ENCODE measurements at places on chromosomes 2 and 18.

- no peak for DNase-seq
Observed at GRCh38 chr2:28950941-28951630, 30.0 kb upstream of the TOGARAM2 start.

GRCh38 chr2:144239306-144239705 lies 280.6 kb downstream of the ZEB2 start:
- DNase-seq = no peak

DNA sequence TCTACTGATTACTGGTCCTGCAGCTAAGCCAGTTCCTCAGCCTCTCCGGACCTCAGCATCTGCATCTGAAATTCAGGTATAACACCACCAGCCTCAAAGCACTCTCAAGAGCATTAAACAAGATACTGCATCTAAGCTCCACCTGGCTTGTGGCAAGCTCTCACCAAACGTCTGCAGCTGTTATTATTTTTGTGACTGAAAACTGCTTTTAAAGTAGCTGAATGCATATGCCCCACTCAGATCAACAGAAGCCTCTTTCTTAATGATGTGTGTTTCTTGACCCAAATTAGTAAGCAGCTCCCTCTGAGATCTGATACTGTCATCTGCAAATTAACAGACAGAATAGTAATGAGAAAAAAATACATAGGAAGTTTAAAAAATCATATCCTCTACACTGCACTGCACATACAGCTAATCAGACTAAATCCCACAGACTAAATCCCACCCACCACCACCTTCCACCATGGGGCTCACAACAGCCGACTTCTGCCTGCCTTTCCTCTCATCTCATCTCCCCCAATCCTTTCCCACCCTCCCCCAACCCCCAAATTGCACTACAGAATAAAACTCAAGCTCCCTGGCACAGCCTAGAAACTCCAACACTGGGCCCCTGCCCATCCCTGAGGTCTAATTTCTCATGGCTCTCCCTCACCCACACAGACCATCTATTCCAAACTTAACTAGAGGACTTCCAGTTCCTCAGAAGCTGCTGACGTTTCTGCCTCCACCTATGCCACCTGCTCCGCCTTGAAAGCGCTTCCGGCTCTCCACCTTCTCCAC lies 52.9 kb downstream of the TMEM163 start:
- no peak for DNase-seq

DNA sequence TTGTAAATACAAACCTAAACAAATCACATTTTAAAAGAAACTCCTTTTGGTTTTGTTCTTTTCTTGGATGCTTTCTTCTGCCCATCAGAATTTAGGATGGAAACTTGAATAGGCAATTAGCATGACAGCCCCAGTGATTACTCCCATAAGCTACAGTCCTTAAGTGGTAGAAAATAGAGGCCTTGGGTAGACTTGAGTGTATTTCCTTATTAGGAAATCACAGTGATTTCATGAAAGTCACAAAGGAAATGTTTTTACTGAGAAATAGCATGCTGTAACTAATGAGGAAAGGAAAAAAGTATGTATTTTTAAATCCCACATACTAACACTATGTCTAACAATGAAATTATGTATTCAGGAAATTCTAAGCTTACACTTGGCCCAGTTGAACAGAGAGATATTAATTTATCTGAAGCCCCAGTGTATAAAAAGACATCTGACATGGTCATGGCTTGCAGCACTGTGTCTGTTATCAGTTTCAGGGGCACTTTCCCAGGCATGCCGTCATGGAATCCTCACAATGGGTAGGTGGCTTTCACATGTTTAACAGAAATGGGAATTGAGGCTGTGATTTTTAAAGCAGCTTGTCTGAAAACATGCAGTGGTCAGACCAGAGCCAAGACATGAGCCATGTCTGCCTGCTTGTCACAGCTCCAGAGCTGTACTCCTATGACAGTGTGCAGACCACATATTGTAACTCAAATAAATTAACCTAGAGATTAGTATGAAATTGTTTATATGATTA lies 79.7 kb upstream of the TRIB2 start:
- DNase-seq = no peak

DNA sequence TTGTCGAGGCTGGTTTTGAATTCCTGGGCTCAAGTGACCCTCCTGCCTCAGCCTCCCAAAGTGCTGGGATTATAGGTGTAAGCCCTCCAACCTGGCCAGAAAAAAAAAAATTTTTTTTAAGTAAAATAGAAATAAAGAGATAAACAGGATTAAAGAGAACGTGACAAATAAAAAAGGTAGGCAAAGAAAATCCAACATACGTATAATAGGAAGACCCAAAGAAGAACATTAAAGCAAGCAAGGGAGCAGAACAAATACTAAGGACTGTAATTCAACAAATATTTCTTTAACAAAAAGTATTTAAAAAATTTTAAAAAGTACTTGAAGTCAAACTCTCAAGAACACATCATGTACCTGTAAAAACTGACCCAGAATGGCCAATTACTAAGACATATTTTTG lies 56.4 kb downstream of the PTPN2 start:
- no peak for DNase-seq

- no peak for DNase-seq
Observed at GRCh38 chr2:202178346-202178958, 59.9 kb downstream of the SUMO1 start.

DNA sequence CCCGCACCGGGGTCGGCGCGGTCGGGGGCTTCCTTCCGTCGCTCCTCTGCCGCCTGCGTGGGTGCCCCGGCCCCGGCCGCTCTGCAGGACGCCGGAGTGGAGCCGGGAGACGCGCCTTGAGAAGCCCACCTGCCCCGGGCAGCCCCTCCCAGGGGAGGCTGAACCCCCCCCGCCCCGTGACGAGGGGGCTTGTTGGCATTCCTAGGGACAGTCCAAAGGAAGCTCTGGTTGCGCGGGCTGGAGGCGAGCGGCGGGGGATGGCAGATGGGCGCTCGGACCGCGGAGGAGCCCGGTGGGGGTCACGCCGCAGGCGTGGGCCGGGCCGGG lies 133.5 kb upstream of the MGAT5 start:
- DNase-seq = no peak

- no peak for DNase-seq
Observed at GRCh38 chr2:239261356-239261755, 139.5 kb downstream of the HDAC4 start.

- DNase-seq = no peak
Observed at GRCh38 chr18:3294435-3295080, 32.6 kb downstream of the MYL12B start.

DNA sequence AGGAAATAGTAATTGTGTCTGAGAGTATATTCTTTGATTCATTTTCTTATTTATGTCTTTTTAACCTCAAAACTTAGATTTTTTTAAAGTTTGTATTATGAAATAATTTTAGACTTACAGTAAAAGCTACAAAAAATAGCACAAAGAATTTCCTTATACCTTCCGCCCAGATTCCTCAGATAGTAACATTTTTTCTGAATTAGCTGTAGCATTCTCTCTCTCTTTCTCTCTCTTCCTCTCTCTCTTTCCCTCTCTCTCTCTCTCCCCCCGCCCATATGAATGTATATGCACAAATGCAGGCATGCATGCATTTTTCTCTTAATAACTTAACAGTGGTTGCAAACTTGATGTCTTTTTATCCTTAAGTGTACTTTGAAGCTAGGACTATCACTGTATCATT lies 361.1 kb upstream of the NRP2 start:
- DNase-seq = no peak

GRCh38 chr2:22904126-22904684 lies 480.8 kb upstream of the KLHL29 start:
- DNase-seq = no peak

DNA sequence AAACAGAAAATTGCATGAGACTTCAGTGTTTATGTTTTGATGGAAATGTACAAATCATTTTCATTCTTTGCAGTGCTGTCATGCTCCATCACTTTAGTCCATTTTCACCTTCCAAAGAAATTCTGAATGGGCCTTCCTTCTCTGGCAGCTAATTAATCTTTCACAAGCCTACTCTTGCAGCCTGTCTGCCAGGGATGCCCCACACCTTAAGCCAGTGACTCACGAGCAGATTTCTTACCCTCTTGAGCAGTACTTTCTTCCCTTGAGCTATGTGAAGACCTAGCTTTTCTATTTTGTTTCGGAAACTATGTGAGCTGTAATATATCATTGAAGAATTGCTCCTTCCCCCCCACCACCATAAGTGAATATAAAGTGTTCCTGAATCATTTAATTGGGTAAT lies 404.3 kb upstream of the VWC2L start:
- no peak for DNase-seq

DNA sequence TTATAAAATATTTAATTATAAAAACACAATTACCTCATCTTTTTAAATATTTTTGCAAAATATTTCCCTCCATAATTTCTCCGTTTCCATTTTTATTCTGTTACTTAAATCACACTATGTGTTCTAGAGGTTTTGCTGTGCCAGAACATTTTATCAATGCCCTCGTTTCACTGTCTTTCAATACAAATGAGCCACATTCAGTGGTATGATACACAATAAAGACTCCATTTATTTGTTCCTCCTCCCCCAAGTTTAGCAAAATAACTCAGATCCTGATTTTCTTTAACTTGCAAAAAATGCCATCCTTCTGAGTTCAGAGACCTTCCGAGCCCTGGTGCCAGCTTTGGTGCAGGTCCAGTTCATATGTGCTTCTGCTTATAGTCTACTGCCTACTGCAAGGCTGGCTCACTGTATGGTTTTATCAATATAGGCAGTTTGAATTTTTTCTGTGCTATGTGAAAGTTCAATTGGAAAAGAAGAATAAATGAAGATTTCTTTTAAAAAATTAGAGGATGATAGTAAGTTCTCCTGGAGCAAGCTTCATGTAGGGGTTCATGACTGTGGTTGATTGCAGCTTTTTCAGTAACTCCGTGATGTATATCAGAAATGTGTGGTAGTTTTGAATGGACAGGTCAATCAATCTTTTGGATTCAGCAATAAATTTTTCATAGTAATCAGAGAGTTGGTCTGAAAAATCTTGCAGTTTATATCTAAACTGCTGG lies 42.5 kb downstream of the APOB start:
- DNase-seq = no peak

All from hypothalamus (tissue), 51 donors.